ENCODE measurements at places on chromosomes 2 and 18. TPM values are rescaled to one million over a fixed set of nuclear protein-coding genes. Genes with fewer than 3 reads are reported as not detected.

- DNase-seq: no peak
Measured at GRCh38 chr2:233919938-233920337, 2.8 kb downstream of the TRPM8 start.

The TUBA3E gene
- 0.33 TPM for polyA plus RNA-seq

The RAX gene
- polyA plus RNA-seq: not detected

DNA sequence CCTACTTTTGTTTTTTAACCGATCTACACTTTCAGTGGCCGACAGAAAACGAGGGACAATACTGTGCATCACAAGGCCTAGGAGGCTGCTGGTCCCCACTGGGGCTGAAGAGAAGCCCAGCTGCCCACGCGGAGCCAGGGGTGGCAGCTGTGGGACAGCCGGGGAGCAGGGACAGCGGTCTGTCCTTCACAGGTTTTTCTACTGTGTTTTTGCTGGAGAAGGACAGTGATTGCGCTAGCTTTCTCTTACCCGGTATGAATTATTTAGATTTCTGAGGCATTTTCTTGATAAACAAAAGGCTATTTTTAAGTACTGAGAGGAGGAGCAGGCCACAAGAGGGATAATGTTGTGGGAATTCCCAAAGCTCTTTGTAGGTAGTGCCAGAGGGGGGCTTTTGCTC, 219.8 kb downstream of the ATAD2B start:
- no peak for DNase-seq

DNA sequence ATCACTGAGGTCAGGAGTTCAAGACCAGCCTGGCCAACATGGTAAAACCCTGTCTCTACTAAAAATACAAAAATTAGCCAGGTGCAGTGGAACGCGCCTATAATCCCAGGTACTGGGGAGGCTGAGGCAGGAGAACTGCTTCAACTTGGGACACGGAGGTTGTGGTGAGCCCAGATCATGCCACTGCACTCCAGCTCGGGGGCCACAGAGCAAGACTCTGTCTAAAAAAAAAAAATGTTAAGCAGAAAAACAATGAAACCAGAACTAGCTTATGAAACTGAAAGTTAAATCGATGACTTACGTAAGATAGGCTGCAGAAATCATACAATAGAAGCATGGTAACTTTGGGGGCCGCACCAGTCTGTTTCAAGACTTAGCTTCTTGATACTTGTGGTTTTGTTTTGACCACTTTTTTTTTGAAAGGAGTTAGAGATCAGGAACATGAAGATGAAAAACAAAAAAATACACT, 6.2 kb upstream of the GPR155 start:
- DNase-seq: no peak

DNA sequence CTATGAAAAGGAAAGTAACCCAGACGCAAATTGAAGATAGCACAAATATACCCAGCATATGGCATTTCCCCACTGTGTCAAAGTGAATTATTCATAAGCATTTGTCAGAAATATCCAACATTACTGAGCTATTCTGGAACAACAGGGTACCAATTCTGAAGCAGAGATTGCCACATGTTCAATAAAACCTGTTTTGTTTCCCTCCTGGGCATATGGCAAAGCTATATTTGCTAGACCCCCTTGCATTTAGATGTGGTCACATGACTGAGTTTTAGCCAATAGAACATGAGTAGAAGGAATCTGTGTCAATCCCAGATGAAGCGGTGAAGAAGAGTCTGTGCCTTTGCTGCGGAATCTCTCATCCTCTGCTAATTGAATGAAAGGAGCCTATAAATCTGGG, 296.4 kb upstream of the DLGAP1 start:
- DNase-seq: no peak

GRCh38 chr2:23107327-23107941, 277.5 kb upstream of the KLHL29 start:
- no peak for DNase-seq

DNA sequence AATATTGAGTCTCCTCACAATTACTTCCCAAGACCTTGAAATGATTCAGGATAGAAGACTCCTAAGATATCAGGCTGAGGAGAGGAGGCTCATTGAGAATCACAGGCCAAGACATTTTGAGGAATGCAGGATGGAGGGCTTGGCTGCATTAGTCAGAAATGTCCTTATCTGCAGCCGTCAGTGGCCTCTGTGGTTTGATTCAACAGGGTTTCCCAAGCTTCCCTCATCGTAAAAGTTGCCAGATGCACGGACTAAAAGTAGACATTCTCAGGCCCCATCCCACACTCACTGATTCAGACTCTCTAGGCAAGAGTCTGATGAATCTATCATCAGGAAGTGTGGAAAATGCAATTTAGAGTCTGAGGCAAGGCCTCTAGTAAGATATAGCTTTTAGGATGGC, 34.0 kb upstream of the TMEM178A start:
- no peak for DNase-seq

The CCDC102B gene
- 4.1 TPM for polyA plus RNA-seq

- DNase-seq: no peak
Measured at GRCh38 chr2:188659656-188660406, 314.3 kb upstream of the COL3A1 start.

DNA sequence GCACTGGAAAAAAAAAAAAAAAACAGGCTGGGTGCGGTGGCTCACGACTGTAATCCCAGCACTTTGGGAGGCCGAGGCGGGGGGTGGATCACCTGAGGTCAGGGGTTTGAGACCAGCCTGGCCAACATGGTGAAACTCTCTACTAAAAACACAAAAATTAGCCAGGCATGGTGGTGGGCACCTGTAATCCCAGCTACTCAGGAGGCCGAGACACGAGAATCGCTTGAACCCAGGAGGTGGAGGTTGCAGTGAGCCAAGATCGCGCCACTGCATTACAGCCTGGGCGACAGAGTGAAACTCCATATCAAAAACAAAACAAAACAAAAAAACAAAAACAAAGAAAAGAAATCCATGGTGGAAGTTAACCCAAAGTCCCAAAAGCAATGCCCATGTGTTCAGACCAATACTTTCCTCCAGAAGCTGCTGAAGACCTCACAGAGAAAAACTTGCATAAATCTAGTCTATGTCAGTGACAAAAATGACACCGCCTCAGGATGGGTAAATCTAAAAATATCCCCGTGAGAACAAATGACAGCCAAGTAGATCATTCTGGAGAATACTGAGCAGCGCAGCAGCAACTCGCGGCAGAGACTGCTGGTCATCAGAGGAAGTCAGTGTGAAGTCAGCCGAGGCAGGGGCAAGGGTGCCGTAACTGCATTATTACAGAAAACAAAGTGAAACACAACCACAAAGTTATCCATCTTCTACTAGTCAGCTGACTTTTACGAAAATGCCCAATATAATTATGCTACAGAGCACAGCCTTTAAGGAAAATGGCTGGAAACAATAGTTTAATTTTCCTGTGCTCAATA, 41.0 kb downstream of the LPIN2 start:
- DNase-seq: no peak

- DNase-seq: no peak
Measured at GRCh38 chr2:203811491-203812221, 55.9 kb upstream of the CTLA4 start.

GRCh38 chr18:12744103-12744502, 41.3 kb downstream of the PSMG2 start:
- no peak for DNase-seq

- no peak for DNase-seq
Measured at GRCh38 chr2:191266201-191266600, 21.0 kb downstream of the MYO1B start.

DNA sequence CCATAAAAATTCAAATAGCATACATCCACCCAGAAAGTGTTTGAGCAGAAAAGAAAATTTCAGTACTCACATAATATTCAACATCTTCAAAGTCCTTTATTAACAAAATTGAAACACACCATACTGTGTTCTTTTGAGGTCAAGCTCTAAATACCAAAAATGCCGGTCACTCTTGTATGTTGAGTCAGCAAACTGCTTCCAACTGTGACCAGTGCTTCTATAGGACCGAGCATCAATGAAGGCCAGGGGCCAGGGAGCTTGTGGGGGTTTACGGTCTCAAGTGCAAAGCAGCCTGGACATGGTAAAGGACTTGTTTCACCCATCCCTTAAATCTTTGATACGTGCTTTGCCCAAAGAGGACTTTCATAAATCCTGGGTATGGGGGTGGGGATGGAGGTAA, 112.7 kb upstream of the REV1 start:
- DNase-seq: no peak

The OTOS gene
- polyA plus RNA-seq: 0.46 TPM

DNA sequence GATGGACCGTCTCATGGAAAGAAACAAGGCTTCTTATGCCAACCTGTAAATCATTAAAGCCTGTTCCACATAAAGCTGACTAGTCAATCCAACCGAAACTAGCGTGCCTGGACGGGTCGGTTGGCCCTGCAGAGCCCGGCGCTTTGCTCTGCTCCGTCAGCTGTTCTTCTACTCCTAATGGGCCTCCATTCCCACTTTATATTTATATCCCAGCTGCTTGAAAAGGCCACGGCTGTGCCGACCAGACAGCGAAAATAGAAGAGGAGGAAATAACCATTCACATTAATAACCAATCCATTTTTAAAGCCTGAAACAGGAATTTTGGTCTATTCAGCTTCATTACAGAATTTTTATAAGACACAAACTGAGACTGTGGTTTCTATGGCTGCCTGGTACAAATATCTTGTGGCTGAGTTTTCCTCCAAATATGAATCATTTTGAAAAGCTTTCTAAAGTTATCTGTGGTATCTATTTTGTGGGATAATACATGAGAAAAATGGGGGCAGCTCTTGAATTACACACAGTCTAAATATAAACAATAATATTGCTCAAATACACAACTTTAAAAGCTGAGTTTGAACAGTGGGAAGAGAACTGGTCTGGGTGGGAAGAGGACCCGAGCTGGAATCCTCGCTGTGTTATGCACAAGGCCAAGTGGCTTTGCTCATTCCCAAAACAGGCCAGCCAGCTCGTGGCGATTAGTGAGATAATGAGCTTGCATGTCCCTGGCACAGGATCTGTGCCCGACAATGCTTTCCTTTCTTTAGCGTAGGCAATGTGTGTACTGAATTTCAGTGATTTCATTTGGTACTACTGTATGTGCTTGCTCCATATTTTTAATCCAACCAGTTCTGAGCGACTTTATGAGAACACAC, 10.5 kb upstream of the FAM124B start:
- peak; percentile 53 for DNase-seq

DNA sequence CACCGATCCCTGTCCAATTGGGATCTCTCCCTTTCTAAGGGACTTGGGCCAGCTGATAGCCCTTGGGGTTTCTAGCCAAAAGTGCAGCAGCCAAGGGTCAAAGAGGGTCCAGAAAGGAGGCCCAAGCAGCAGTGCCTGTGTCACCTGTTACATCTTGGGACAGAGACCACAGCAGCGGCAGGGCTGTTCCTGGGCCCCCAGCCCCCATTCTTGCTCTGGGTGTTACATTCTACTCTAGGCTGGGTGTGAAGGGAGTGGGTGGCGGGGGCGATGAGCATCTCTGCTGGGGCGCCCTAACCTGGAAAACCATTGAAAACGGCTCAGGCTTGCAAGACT, 1.2 kb downstream of the PAX3 start:
- DNase-seq: no peak

The OR6B2 gene
- polyA plus RNA-seq: not detected

- no peak for DNase-seq
Measured at GRCh38 chr18:44725300-44726058, 44.8 kb downstream of the SETBP1 start.

DNA sequence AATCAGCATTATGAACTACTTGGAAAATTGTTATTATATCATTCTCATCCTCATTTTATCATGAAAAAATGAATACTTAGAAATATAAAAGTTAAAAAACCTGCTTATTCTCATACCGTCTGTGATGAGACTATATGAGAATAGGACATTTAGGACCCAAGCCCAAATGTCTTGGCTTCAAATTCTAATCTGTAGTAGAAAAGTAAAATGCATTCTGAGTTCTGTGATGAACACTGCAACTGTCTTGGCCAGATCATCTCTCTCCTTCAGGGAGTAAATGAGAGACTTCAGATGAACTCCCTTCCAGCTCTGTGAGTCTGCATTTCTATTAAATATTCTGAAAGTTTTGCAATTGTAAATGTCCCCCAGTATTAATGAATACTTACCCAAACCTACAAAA, 940.7 kb upstream of the KLHL29 start:
- no peak for DNase-seq

- DNase-seq: no peak
Measured at GRCh38 chr2:120738786-120739437, 3.2 kb downstream of the GLI2 start.

The HOXD13 gene
- 0.24 TPM for polyA plus RNA-seq

- DNase-seq: no peak
Measured at GRCh38 chr2:71933467-71934319, 214.0 kb downstream of the CYP26B1 start.

DNA sequence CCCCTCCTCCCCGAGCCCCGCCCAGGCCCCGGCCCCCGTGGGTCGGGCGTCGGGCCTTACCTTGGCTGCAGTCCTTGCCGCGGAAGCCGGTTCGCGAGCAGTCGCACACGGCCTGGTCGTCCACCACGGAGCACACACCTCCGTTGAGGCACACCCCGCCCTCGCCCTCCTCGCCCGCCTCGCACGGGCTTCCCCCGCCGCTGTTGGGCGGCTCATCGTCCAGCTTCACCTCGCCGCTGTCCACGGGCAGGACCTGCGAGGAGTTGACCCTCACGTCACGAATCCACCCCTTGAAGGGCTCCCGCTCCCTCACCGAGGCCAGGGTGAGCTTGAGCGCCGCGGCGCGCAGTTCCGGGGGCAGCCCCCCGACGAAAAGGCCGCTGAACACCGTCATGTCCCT, 4.5 kb downstream of the NRXN1 start:
- no peak for DNase-seq

The BUB1 gene
- polyA plus RNA-seq: 22.9 TPM

GRCh38 chr2:43375746-43376522, 149.5 kb upstream of the ZFP36L2 start:
- DNase-seq: no peak

GRCh38 chr2:228263156-228263555, 81.7 kb upstream of the SPHKAP start:
- no peak for DNase-seq
